ENCODE measurements at places on chromosomes 3 and 15.

DNA sequence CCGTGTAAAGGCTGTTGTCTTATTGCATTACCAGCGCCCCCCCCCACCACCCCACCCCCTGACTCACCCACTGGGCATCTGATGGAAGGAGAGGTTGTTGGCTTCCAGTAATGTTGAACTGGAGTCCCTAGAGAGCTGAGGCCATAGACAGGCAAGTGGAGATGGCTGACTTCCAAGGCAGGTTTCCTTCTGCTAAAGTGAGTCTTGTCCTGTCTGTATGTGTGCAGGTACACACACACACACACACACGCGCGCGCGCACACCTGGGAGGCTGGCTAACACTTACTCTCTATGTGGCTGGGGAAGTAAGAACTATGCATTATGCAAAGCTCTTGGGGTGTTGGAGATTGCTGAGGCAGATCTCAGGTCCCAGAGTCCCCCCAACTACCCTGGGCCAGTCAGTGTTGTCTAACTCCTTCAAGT, 1.6 kb upstream of the KY start:
- DNase-seq = no peak

- no peak for DNase-seq
These were observed 11.1 kb downstream of the TNK2 start for GRCh38 chr3:195897081-195897852.

GRCh38 chr15:70723927-70724326, 39.4 kb downstream of the UACA start:
- no peak for DNase-seq

- DNase-seq = no peak
These were observed 89.4 kb downstream of the COL6A6 start for GRCh38 chr3:130606336-130606735.

DNA sequence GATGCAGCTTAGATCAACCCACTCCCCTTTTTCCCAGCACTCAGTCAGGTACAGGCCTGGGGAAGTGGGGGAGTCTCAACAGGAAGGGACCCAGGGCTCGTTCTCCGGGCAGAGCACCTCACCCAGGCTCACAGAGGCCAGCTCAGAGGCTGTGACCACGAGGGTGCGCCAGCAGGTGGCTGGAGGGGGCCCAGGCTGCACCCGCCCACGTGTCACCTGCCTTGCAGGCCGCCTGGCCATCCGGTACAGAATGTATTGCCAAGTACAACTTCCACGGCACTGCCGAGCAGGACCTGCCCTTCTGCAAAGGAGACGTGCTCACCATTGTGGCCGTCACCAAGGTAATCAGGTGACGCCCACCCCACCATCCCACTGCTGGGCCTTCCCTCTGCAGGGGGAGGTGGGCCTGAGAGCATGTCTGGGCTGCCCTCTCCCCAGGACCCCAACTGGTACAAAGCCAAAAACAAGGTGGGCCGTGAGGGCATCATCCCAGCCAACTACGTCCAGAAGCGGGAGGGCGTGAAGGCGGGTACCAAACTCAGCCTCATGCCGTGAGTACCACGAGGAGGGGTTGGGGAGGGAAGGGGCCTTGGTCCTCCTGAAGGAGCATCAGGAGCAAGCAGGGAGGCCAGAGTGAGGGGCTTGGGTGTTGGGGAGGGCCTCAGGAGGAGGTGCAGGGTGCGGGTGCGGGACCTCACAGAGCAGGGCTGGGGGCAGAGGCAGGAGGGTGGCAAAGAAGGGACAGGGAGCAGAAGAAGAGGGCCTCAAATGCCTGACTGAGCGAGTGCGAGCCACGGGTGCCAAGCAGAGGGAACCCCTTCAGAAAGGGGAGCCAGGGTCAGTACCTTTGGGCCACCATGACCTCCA, 14.0 kb upstream of the LMAN1L start:
- DNase-seq = no peak

GRCh38 chr15:77059786-77060361, 11.0 kb downstream of the TSPAN3 start:
- no peak for DNase-seq

DNA sequence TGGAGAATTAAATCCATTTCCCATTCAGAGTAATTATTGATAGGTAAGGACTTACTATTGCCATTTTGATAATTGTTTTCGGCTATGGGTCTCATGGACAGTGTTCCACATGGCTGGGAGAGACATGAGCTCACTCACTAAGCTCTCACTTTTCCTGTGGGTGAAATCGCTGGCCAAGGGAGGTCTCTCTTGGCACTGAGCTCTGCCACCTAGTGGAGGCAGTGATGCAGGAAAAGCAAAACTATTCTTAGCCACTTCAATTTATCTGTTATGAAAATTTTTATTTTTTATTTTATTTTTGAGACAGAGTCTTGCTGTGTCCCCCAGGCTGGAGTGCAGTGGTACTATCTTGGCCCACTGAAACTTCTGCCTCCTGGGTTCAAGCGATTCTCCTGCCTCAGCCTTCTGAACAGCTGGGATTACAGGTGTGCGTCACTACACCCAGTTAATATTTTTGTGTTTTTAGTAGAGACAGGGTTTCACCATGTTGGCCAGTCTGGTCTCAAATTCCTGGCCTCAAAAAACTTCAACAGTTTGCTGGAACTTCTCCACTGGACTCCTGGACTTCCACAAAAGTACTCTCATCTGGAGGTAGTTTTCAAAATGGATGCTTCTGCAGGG, 4.7 kb upstream of the RNF13 start:
- no peak for DNase-seq

DNA sequence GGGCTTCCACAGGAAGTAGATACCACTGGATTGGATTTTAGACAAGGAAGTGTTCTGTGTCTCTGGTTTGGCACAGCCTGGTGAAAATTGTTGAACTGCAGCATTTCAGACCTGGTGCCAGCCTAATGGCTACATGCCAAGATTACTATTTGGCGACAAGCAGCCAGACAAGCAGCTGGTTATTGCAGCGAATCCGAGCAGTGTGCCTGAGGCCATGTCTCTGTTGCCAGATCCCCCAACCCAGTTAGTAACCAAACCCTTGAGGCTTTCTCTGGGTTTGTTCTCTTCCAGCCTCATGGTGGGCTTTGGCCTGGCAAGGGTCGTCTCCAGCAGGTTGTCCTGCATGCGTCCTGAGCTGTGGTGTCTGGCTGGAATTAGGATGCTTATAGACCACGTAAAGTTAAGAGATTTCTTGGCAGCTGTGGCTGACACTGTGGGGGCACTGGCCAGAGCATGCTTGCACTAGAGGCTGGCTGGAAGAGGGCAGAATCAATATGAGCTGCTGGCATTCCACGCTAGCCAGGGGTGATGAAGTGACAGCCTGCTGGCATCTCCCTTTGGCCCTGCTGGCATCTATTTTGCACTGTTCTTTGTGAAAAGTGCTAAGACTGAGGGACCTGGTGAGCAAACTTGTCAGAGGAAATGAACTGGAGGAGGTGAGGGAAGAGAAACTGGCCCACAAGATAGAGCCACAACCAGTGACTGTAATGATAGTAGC, 172.6 kb downstream of the RBMS3 start:
- DNase-seq = peak; percentile 51

GRCh38 chr3:138332472-138333073, 2.9 kb upstream of the NME9 start:
- DNase-seq = no peak
